ENCODE measurements at places on chromosomes 13 and 19.

DNA sequence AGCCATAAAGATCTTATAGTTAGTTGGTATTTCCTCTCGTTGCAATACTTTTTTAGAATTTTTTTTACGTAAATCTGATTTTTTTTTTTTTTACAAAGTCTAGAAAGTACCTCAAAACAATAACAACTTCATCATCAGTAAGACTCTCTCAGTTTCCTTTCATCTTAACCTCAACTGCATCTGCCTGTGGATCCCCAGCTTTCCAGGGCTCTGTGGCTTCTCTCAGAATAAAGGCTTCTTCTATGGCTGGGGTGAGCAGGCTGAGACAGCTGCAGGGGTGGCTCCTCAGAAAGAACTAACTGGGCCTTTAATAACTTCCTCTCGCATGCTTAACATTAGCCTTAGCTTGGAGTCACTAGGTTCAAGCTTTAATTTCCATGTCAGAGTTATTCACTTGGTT is 4.2 kb downstream of the ZNF506 start:
- no peak for DNase-seq

GRCh38 chr19:54902061-54902460 is 3.9 kb upstream of the NCR1 start:
- DNase-seq: no peak

DNA sequence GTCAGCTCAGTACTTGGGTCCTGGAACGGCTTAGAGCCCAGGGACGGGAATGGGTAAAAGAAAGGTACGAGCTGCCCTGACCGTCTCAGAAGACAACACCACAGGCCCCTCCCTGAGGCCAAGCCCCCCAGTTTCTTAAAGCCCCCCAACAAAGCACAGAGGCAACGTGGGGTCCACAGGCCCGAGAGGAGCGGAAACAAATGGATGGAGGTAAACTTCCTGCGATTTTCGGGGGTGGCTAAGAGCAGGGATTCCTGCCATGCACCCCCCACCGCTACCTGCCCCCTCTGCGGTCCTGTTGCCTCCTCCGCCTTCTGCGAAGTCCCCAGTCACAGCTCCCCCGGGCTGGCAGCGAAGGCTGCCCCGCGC is 48.2 kb downstream of the PTPRS start:
- DNase-seq: no peak

- no peak for DNase-seq
Measured at GRCh38 chr13:23427342-23427843, 6.1 kb downstream of the SACS start.

DNA sequence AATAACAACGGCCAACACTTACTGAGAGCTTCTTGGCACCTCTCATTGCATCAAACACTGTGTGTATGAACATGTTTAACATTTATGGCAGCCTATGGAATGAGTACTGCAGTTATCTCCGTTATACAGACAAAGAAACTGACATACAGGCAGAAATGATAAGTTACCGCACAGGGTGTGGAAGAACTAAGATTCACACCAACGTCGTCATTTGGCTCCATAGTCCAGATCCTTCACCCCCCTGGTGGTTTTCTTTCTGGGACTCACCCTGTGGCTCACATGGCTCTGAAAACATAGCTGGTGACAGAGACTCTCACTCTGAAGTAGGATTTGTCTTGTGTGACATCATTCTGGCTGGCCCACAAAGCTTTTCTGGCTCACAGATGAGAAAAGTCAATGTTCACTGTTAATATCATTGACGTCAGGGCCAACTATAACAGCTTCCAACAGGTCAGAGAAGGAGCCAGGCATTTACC is 230.1 kb downstream of the DLEU7 start:
- no peak for DNase-seq

GRCh38 chr13:34474187-34474868 is 467.7 kb upstream of the NBEA start:
- DNase-seq: no peak

- no peak for DNase-seq
Measured at GRCh38 chr13:113052971-113053370, 52.6 kb upstream of the F7 start.

- no peak for DNase-seq
Measured at GRCh38 chr19:7360393-7360984, 11.8 kb downstream of the ARHGEF18 start.

DNA sequence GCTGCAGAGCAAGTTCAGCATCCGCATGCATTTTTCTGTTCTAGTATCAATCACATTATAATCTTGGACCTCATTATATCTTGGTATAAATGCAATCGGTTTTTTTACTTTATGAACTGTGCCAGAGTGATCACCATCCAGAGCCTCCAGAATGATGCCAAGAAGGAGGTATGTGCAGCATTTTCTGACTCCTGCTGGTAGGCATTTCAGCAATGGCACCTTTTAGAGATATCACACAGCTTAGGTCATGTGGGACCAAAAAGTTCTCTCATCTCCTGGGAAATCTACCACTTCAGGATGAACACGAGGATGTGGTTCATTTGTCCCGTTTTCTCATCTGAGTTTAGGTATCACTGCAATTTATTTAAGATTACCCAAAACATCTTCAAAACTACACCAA is 220.4 kb downstream of the VWA8 start:
- no peak for DNase-seq

DNA sequence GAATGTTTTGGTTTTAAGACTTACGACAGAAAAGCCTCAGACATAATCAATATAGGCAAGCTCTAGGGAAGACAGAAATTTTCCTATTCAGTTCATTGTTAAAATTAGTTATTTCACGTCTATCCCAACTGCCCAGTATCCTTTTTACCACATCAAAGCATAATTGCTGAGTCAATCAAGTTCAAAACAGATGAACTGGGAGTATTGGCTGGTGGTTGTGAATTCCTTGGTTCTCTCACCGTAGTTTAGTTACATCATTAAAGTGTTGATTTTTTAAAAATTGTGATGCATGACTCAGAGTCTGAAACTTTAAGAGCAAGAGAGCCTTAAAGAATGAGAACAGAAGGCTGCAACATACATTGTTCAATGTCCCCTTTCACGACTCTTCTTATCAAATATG is 143.3 kb upstream of the FREM2 start:
- peak; percentile 78 for DNase-seq

DNA sequence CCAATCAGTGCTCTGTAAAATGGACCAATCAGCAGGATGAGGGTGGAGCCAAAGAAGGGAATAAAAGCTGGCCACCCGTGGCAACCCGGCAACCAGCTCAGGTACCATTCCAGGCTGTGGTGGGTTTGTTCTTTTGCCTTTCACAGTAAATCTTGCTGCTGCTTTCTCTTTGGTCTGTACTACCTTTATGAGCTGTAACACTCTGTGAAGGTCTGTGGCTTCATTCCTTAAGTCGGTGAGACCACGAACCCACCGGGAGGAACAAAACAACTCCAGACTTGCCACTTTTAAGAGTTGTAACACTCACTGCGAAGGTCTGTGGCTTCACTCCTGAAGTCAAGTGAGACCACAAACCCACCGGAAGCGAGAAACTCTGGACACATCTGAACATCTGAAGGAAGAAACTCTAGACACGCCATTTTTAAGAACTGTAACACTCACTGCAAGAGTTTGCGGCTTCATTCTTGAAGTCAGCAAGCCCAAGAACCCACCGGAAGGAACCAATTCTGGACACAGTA is 16.5 kb upstream of the SPACA6 start:
- no peak for DNase-seq

GRCh38 chr13:109840893-109841287 is 54.5 kb upstream of the IRS2 start:
- DNase-seq: no peak

DNA sequence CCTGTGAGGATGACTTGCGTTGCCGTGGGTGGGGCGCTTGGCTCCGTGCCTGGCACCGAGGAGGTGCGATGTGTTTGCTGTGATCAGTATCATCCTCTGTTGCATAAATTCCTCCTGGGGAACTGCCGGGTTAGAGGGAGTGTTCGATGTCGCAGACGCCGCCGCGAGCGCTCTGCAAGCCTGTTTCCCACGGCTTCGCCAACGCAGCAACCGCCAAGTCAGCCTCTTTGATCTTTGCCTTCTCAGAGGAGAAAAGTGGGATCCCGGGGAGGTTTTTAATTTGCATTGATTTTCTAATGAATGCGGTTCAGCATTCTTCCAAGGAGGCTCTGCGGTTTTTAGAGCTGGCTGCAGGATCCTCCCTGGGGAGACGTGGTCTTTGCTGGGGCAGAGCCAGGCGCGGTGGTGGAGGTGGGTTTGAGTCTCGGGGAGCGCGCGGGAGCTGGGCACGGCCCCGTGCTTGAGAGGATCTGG is 7.6 kb downstream of the GPR32 start:
- no peak for DNase-seq

- no peak for DNase-seq
Measured at GRCh38 chr13:105821337-105821736, 714.1 kb downstream of the EFNB2 start.
